ENCODE measurements at places on chromosomes 12 and 14.

DNA sequence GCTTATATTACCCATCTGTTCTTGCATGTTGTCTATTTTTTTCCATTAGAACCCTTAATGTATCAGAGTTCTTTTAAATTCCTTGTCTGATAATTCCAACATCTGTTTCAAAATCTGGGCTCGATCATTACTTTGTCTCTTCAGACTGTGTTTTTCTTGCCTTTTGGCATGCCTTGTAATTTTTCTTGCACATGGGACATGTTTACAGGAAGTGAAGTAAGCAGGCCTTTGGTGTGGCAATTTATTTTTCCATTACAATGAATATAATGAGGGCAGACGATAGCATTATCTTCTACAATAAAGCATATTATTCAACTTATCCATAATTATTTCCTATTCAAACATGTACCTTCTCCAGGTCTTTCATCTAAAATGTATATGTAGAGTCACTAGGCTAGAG, 48.3 kb downstream of the STXBP6 start:
- no peaks in the 10 kb centered on the region for H3K4me1 ChIP-seq
- DNase-seq = no peak
- H3K27me3 ChIP-seq = no peaks in the 10 kb centered on the region

GRCh38 chr12:47408171-47408871, 297.5 kb downstream of the RPAP3 start:
- H3K27ac ChIP-seq = no peak overlapping the region
- peaks cover 7% of the 10 kb centered on the region for H3K4me1 ChIP-seq
- H3K4me3 ChIP-seq = no peak overlapping the region
- DNase-seq = no peak

DNA sequence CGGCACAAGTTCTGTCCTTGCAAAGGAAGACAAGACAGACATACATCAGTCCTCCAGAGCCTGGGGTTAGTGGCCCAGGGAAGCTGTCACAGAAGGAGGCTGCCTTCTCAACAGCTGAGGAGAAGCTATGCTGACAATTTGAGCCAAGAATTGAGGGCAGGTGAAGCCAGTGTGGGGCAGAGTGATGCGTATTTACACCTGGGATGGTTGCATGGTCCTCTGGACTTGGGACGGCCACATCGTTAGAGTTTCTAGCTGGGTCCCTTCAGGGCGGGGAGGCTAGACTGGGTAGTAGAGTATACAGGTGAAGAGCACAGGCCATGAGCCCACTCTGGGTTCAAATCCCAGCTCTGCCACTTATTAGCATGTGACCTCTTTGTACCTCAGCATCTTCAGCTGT, 16.5 kb downstream of the KRT85 start:
- H3K4me3 ChIP-seq = no peak overlapping the region
- H3K27ac ChIP-seq = no peak overlapping the region
- H3K27me3 ChIP-seq = no peaks in the 10 kb centered on the region
- DNase-seq = no peak

DNA sequence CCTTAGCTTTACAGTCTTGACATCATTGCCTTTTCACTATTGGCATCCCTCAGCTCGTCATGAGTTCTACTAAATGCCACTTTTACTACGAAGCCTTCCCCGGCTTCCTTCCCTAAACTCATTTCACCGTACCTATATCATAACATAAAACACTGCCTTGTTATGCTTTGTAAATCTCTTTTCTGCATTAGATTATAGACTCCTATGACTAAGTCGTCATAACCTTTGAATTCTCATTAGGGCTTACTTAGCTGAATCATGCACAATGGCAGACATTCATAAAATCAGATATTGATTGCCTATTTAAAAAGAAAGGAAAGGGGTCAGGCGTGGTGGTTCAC, 21.0 kb downstream of the BTG1 start:
- no peak overlapping the region for H3K4me3 ChIP-seq
- H3K36me3 ChIP-seq = no peaks in the 10 kb centered on the region
- no peak for DNase-seq
- no peaks in the 10 kb centered on the region for H3K4me1 ChIP-seq
- no peak overlapping the region for H3K27ac ChIP-seq
- H3K27me3 ChIP-seq = no peaks in the 10 kb centered on the region

DNA sequence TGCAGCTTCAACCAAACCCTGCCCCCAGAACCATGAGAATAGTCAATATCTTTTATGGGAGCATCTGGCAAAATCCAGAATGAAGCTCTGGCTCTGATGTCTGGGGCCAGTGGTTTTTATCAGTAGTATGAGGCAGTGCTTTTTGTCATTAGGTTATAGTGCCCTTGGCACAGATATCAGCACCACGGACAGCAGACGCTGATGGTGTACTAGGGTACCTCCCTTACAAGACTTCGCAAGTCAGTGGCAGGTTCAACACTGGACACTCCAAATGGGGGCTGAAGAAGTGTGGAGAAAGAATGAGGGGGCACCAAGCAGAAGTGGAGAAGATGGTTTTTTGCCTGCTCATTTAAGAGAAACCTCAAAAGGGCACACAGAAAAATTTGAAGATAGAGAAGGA, 68.2 kb upstream of the E2F7 start:
- H3K27ac ChIP-seq = no peak overlapping the region
- no peaks in the 10 kb centered on the region for H3K4me1 ChIP-seq
- H3K4me3 ChIP-seq = no peak overlapping the region
- no peaks in the 10 kb centered on the region for H3K27me3 ChIP-seq
- DNase-seq = no peak

- H3K27ac ChIP-seq = no peak overlapping the region
- H3K36me3 ChIP-seq = no peaks in the 10 kb centered on the region
- DNase-seq = no peak
- no peaks in the 10 kb centered on the region for H3K27me3 ChIP-seq
Observed at GRCh38 chr14:71985538-71986189, 53.4 kb downstream of the RGS6 start.

- no peak for DNase-seq
- H3K27ac ChIP-seq = no peak overlapping the region
- H3K27me3 ChIP-seq = no peaks in the 10 kb centered on the region
- no peaks in the 10 kb centered on the region for H3K36me3 ChIP-seq
- H3K4me1 ChIP-seq = no peaks in the 10 kb centered on the region
Observed at GRCh38 chr12:5963515-5963914, 18.5 kb upstream of the ANO2 start.

DNA sequence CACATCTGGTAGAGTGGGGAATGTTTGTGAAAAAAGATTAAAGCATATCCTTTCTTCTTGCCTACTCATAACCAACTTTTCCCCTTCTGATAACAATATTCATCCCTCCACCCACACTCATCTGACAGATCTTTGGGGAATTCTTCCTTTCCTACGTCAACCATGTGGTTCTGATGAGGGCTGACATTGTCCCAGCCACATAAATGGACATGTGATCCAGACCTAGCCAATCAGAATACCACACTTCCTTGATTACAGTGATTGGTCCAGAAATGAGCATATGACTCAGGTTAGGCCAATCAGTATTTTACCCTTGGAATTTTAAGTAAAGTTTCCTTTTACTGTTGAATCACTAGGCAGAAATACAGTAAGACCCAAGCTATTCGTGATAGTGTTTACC, 58.9 kb downstream of the GPR65 start:
- H3K4me1 ChIP-seq = no peaks in the 10 kb centered on the region
- H3K4me3 ChIP-seq = no peak overlapping the region
- no peak for DNase-seq
- no peak overlapping the region for H3K27ac ChIP-seq

DNA sequence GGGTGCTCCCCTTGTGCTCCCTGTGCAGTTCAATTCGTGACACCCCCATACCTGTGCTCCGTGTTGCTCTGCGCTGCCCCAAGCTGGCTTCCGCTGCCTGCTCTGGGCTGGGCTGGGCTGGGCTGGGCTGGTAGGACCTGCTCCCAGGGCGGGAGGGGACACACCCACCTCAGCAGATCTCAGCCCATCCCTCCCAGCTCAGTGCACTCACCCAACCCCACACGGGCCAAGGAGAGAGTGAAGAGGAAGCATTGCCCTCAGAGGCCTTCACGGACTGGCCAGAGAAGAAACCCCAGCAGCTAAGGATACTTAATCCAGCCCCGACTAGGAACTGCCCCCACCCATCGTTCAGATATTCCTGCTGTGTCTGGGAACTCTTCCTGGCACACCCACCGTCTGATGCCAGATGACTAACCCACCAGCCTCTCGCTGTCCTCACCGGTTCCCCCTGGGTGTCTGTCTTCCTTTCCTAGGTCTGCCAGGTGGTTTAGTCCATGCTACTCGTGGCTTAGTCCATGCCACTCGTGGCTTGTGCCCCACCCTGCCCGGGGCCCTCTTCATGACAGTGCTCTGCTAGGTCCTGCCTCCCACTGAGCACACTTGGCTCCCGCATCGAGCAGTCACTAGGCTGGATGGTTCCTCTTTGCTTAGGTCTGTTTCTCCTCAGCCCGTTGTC, at the start of gene LPAR5:
Gene LPAR5 (minus strand): TSS at position 104 of the 676 bp plus-strand sequence. CDS start 14,711 bp downstream, outside the sequence.
- no peaks in the 10 kb centered on the region for H3K27me3 ChIP-seq
- H3K36me3 ChIP-seq = no peaks in the 10 kb centered on the region
- H3K27ac ChIP-seq = peak within 1 kb of the TSS; percentile 46
- H3K4me3 ChIP-seq = peak within 1 kb of the TSS; percentile 29

DNA sequence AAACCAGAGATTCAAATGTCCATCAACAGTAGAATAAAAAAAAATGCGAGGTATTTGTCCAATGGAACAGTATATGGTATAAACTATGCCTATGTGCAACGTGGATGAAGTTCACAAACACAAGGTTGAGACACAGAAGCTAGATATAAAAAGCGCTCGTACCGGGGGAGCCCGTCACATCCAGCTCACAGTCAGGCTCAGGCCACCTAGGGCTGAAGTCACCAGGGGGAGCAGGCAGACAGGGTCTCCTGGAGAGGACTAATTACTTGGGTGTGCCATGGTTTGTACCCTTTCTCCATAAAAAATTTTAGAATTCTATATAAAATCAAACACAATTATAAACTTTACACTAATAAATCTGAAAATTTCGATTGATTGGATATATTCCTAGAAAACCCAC, 13.6 kb downstream of the AHNAK2 start:
- DNase-seq = no peak
- peaks cover 22% of the 10 kb centered on the region for H3K27me3 ChIP-seq
- H3K4me1 ChIP-seq = peaks cover 2% of the 10 kb centered on the region
- H3K36me3 ChIP-seq = no peaks in the 10 kb centered on the region
- no peak overlapping the region for H3K27ac ChIP-seq

GRCh38 chr12:89777733-89778379, 69.2 kb upstream of the ATP2B1 start:
- H3K27ac ChIP-seq = no peak overlapping the region
- no peak overlapping the region for H3K4me3 ChIP-seq
- DNase-seq = no peak

GRCh38 chr12:68508576-68508975, 102.1 kb upstream of the RAP1B start:
- H3K4me3 ChIP-seq = no peak overlapping the region
- no peak overlapping the region for H3K27ac ChIP-seq
- no peaks in the 10 kb centered on the region for H3K27me3 ChIP-seq
- DNase-seq = no peak

GRCh38 chr14:52898496-52898895, 52.4 kb downstream of the FERMT2 start:
- H3K36me3 ChIP-seq = no peaks in the 10 kb centered on the region
- no peak for DNase-seq
- no peaks in the 10 kb centered on the region for H3K4me1 ChIP-seq
- no peak overlapping the region for H3K27ac ChIP-seq
- no peak overlapping the region for H3K4me3 ChIP-seq

- no peaks in the 10 kb centered on the region for H3K36me3 ChIP-seq
- no peak for DNase-seq
- H3K4me1 ChIP-seq = no peaks in the 10 kb centered on the region
- H3K4me3 ChIP-seq = no peak overlapping the region
Observed at GRCh38 chr12:41962171-41962572, 182.5 kb downstream of the GXYLT1 start.

- no peaks in the 10 kb centered on the region for H3K27me3 ChIP-seq
- H3K4me1 ChIP-seq = peaks cover 12% of the 10 kb centered on the region
- no peaks in the 10 kb centered on the region for H3K36me3 ChIP-seq
- H3K4me3 ChIP-seq = no peak overlapping the region
- no peak overlapping the region for H3K27ac ChIP-seq
Observed at GRCh38 chr12:13142747-13143146, 39.3 kb upstream of the GSG1 start.

DNA sequence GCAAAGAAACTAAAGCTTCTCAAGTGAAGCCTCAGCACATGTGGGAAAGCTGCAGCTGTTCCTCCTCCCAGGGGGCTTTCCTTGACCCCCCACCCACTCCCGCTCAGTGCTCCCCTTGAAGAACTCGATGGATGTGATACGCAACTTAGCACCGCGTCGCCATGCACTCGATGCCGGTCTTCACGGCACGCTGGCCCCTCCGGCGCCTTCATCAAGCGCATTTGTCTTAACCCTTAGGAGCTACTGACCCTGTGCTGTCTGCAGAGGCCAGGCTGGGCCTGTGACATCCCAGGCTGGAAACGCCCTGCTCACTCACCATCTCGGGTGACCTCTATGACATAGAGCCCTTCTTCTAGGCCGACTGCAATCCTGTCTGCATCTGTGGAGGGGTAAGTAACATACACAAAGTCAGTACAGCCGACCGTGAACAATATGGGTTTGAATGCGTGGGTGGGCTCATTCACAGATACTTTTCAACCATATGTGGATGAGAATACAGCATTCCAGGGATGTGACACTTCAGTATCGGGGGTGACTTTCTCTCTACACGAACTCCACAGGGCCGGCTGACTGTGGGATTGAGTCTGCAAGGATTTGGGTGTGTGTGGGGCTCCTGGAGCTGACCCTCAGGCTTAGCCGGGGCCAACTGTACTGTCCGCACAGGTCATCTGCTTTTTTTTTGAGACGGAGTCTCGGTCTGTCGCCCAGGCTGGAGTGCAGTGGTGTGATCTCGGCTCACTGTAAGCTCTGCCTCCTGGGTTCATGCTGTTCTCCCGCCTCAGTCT, 23.1 kb downstream of the AMN start:
- no peaks in the 10 kb centered on the region for H3K27me3 ChIP-seq
- no peak for DNase-seq
- H3K36me3 ChIP-seq = no peaks in the 10 kb centered on the region
- H3K27ac ChIP-seq = no peak overlapping the region
- H3K4me3 ChIP-seq = no peak overlapping the region
- peaks cover 11% of the 10 kb centered on the region for H3K4me1 ChIP-seq

- no peak overlapping the region for H3K27ac ChIP-seq
- H3K4me1 ChIP-seq = no peaks in the 10 kb centered on the region
- no peak overlapping the region for H3K4me3 ChIP-seq
- no peak for DNase-seq
- no peaks in the 10 kb centered on the region for H3K36me3 ChIP-seq
Observed at GRCh38 chr12:75062691-75063090, 146.9 kb downstream of the KCNC2 start.

- H3K4me1 ChIP-seq = no peaks in the 10 kb centered on the region
- H3K27me3 ChIP-seq = no peaks in the 10 kb centered on the region
- no peak overlapping the region for H3K27ac ChIP-seq
- no peak for DNase-seq
- H3K4me3 ChIP-seq = no peak overlapping the region
- peaks cover 47% of the 10 kb centered on the region for H3K36me3 ChIP-seq
Observed at GRCh38 chr14:92154283-92154942, 32.6 kb downstream of the CPSF2 start.

DNA sequence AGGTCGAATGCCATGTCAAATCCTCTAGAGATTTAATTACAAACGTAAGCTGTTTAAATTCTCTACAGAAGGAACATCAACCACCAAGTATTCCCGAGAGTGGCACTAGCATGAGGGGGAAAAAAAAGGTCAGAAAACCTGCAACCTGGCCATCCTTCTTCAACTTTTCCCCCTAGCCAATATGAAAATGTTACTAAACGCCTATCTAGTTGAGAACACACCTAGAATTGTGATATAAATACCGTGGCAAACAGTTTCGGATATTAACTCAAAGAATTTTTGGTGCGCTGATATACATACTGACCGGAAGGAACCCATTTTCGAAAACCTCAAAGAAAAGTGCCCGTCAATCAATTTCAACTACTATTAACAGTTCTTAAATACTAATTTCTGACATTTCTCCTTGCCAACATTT, 1.8 kb downstream of the HNRNPC start:
- DNase-seq = no peak
- H3K27ac ChIP-seq = peak overlapping the region; percentile 96
- H3K36me3 ChIP-seq = peaks cover 12% of the 10 kb centered on the region
- H3K4me1 ChIP-seq = peaks cover 42% of the 10 kb centered on the region
- H3K4me3 ChIP-seq = peak overlapping the region; percentile 88

All from effector memory CD4-positive, alpha-beta T cell (primary cell).